Activated CD4-positive, alpha-beta memory T cell treated with anti-CD3 and anti-CD28 coated beads, Interleukin-2, amount 10 ng/mL, durations not matched to agents 7 days and 5 days (primary cell): ENCODE measurements at places on chromosomes 3 and 15. TPM values are rescaled to one million over a fixed set of nuclear protein-coding genes. Genes with fewer than 3 reads are reported as not detected.

GRCh38 chr15:41429003-41429890 lies 12.4 kb downstream of the RTF1 start:
- H3K27me3 ChIP-seq: no peaks in the 10 kb centered on the region
- peak overlapping the region; percentile 86 for H3K27ac ChIP-seq
- H3K4me1 ChIP-seq: peaks cover 32% of the 10 kb centered on the region
- DNase-seq: peak; percentile 28

GRCh38 chr3:128515967-128516366 lies 23.0 kb upstream of the GATA2 start:
- H3K4me3 ChIP-seq: no peak overlapping the region
- no peaks in the 10 kb centered on the region for H3K36me3 ChIP-seq
- H3K4me1 ChIP-seq: no peaks in the 10 kb centered on the region

- no peak overlapping the region for H3K4me3 ChIP-seq
- peaks cover 7% of the 10 kb centered on the region for H3K4me1 ChIP-seq
- no peak overlapping the region for H3K27ac ChIP-seq
- no peaks in the 10 kb centered on the region for H3K36me3 ChIP-seq
- no peak for DNase-seq
- no peaks in the 10 kb centered on the region for H3K27me3 ChIP-seq
Measured at GRCh38 chr15:42707068-42707467, 29.9 kb downstream of the CDAN1 start.

- H3K27me3 ChIP-seq: peaks cover 1% of the 10 kb centered on the region
- no peaks in the 10 kb centered on the region for H3K36me3 ChIP-seq
- peak; percentile 93 for DNase-seq
- peak within 1 kb of the TSS; percentile 76 for H3K4me3 ChIP-seq
- peak within 1 kb of the TSS; percentile 56 for H3K27ac ChIP-seq
- peaks cover 17% of the 10 kb centered on the region for H3K4me1 ChIP-seq
Measured at GRCh38 chr3:42772670-42773408, at the start of gene CCDC13. Gene CCDC13 (minus strand): TSS chr3:42773253. CDS start chr3:42758345, 14,908 bp downstream.

GRCh38 chr3:170809975-170810357 lies 60.0 kb downstream of the RPL22L1 start:
- peaks cover 5% of the 10 kb centered on the region for H3K27me3 ChIP-seq
- no peaks in the 10 kb centered on the region for H3K36me3 ChIP-seq
- no peak for DNase-seq

CTXN2 gene
- not detected for total RNA-seq

GRCh38 chr3:5579946-5580345 lies 392.4 kb downstream of the EDEM1 start:
- H3K36me3 ChIP-seq: no peaks in the 10 kb centered on the region
- no peak for DNase-seq
- no peak overlapping the region for H3K4me3 ChIP-seq
- no peaks in the 10 kb centered on the region for H3K4me1 ChIP-seq
- no peaks in the 10 kb centered on the region for H3K27me3 ChIP-seq
- H3K27ac ChIP-seq: no peak overlapping the region

NRG4 gene
- not detected for total RNA-seq

- no peak for DNase-seq
- H3K4me1 ChIP-seq: no peaks in the 10 kb centered on the region
- no peak overlapping the region for H3K4me3 ChIP-seq
Measured at GRCh38 chr3:124529826-124530571, 200.3 kb upstream of the UMPS start.

ERC2 gene
- total RNA-seq: not detected

DNA sequence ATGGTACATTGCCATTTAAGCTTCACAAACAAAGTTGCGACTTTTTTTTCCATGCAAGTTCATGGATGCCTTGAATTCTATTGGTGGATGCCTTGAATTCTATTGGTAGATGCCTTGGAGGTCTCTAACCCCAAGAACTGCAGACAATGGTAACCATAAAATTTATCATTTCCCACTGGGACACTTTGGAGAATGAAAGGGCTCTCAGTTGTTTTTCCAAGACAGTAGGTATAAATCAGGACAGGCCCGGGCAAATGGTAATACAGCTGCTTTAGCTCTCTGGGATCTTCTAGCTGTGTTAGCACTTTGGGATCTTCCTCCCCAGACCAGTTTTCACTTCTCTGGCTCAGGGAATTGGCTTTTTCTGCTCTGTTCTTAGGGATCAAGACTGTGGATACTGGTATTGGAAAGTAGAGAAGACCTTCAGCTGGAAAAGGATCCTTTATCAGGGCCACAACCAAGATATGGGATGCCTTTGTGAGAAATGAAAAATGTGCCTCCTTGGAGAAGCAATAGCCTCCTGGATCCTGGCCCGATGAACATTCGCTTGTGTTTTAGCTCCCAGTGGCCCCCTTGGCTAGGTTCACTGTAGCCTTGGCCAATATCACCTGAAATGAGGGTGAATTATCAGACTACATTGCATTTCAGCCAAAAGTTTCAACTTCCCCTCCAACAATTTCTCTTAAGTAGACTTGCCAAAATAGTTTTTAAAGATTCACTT lies 8.3 kb downstream of the LRRC3B start:
- H3K4me1 ChIP-seq: no peaks in the 10 kb centered on the region
- no peak overlapping the region for H3K27ac ChIP-seq
- no peaks in the 10 kb centered on the region for H3K27me3 ChIP-seq
- no peak overlapping the region for H3K4me3 ChIP-seq

- H3K27me3 ChIP-seq: peaks cover 3% of the 10 kb centered on the region
- H3K36me3 ChIP-seq: no peaks in the 10 kb centered on the region
- H3K4me1 ChIP-seq: peaks cover 3% of the 10 kb centered on the region
- DNase-seq: no peak
Measured at GRCh38 chr3:89114841-89115223, 7.4 kb downstream of the EPHA3 start.

DNA sequence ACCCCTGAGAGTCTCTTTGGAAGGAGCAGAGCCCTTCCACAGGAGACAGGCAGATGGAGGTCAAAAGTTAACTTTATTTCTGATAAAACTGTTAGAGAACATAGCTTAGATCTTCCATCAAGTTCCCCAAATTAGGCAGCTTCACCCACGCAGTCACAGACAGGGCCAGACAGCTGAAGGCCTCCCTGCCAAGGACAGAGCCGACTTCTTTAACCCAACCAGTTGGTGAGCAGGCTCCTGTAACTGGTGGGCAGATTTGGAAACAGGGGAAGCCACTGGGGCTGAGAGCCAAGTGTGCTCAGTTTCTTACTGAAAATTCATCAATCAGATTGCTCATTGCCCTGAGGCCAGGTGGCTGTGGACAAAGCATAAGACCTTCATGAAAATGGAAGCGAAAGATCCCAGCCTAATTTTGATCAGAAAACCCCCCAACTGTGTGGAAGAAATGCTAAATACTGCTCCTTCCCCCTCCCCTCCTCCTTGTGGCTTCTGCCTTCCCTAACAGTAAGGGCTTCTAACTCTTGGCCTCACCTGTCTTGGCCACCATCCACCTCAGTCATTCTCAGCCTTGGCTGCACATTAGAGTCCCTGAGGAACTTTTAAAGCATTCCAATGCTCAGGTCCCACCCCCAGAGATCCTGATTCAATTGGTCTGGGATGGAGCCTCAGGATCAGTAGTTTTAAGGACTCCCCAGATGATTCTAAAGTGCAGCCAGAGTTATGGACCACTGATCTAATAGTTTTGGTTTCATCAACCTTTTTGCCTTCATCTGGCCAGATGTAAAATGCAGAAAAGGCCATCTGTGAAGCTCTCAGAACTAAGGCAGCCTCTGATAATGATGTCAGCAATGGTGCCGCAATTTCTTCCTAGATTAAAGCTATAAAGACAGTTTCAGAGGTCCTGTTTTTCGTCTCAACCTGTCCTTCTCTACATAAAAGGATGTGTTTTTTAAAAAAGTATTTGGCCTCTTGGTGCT lies 11.5 kb downstream of the CLRN1 start:
- DNase-seq: no peak
- no peaks in the 10 kb centered on the region for H3K36me3 ChIP-seq
- H3K27me3 ChIP-seq: peaks cover 42% of the 10 kb centered on the region
- no peak overlapping the region for H3K27ac ChIP-seq

TGM4 gene
- not detected for total RNA-seq

SPRED1 gene
- total RNA-seq: 0.13 TPM

- no peak overlapping the region for H3K4me3 ChIP-seq
- no peak for DNase-seq
- H3K36me3 ChIP-seq: no peaks in the 10 kb centered on the region
Measured at GRCh38 chr3:28745916-28746617, 397.4 kb upstream of the AZI2 start.

DNA sequence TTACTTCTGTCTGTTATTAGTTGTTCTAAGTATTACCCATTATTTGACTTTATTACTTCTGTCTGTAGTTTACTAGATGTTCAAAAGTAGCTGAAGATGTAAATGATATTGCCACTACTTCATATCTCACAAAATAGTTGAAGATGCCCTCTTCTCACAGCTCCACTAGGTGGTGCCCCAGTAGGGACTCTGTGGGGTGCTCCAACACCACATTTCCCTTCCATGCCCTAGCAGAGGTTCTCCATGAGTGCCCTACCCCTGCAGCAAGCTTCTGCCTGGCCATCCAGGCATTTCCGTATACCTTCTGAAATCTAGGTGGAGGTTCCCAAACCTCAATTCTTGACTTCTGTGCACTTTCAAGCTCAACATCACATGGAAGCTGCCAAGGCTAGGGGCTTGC lies 80.8 kb downstream of the KCNH8 start:
- H3K27me3 ChIP-seq: peaks cover 1% of the 10 kb centered on the region
- no peak overlapping the region for H3K27ac ChIP-seq
- no peak for DNase-seq
- no peaks in the 10 kb centered on the region for H3K36me3 ChIP-seq
- no peak overlapping the region for H3K4me3 ChIP-seq

DNA sequence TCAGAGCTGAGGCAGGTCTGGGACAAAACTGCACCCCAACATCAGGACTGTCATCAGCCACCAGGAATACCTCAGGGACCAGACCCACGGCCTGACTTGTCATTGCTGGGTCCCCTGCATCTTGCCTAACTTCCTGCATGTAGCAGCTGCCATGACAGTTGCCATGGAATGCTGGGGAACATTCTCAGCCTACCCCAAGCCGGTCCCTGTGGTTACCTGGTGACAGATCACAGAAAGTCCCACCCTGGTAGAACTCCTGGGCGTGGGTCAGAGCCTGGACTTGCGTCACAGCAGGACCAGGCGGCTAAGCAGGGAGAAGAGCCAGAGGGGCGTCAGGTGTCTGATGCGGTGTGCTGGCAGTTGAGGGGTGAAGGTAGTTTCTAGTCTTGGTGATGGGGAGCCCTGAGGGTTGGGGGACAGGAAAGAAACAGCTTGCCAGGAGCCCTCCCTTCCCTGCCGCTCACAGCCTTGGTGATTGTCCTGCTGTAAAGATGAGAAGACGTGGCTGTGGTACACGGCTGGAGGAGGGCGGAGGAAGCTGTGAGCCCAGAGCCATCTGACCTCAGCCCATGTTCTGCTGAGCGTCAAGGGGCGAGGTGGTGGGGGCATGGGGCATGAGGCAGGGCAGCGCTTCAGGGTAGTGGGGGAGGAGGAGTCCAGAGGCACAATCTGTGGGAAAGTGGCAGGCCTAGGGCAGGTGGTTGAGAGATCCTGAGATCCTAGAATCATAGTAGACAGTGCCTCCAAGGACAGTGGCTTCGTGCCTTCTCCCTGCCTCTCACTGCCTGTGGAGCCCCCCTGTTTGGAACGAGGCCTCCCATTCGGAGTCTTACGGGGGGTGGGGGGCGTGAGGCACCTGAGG lies 5.4 kb downstream of the H1-8 start:
- DNase-seq: no peak
- H3K27me3 ChIP-seq: peaks cover 7% of the 10 kb centered on the region
- no peak overlapping the region for H3K27ac ChIP-seq
- H3K4me3 ChIP-seq: no peak overlapping the region
